Right renal pelvis (tissue), 4 donors: ENCODE measurements at places on chromosomes 7 and 10.

DNA sequence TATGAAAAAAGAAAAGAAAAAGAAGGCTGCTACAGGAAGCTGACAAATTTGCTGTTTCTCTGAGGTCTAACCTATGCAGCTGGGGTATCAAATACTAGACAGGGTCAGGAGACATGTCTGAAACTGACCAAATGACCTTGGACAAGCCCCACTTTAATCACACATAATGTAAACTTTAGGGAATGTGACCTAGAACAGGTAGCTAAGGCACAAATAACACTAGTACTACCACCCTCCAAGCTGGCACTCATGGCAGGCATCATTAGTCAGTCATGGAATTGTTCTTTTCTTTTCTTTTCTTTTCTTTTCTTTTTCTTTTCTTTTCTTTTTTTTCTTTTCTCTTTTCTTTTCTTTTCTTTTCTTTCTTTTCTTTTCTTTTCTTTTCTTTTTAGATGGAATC is 250.4 kb downstream of the KCNMA1 start:
- no peak for DNase-seq

GRCh38 chr10:124221356-124222317 is 128.2 kb upstream of the CHST15 start:
- no peak for DNase-seq

GRCh38 chr10:14836208-14836607 is 1.6 kb downstream of the CDNF start:
- no peak for DNase-seq

DNA sequence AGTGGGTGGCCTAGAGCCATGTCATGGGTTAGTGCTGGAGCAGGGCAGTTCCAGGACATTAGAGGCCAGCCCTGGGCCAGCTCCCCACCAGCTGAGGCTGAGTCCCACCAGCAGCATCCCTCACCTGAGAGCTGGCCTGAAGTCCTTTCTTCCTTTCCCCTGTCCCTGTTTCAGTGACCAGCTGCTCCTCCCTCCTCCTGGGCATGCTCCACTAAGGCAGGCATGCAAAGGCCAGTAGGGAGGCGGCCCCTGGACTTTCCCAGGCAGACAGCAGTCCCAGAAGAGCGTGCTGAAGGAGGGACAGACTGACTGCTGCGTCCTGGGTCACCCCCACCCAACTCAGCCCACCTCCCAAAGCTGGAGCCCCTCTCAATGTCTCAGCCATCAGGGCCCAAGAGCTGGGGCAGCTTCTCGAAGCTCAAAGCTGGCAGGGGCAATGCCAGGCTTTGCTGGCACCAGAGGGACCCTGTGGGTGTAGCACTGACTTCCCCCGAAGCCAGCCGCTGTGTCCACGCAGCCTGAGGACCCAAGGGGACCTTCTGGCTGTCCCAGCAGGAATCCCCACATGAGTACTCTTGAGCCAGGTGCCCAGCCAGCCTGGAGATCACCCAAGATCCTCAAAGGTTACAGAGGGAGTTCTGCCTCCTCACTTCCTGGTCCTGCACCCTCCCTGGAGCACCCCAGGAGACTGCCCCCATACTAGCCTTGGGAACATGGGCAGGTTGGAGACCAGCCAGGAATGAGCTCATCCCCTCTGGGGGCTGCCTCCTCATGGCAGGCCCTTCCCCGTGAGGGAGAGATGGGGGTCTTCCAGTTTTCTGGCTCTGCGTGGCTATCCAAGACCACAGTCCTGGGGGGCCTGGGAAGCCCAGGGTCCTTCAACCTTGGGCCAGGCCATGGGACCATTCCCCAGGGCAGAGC is 35.2 kb upstream of the RET start:
- no peak for DNase-seq

- no peak for DNase-seq
Measured at GRCh38 chr7:16644636-16645592, 640 bp downstream of the ANKMY2 start.

- no peak for DNase-seq
Measured at GRCh38 chr7:15625466-15625865, 61.0 kb downstream of the MEOX2 start.

GRCh38 chr10:8114741-8115617 is 60.5 kb downstream of the GATA3 start:
- DNase-seq, result no peak

DNA sequence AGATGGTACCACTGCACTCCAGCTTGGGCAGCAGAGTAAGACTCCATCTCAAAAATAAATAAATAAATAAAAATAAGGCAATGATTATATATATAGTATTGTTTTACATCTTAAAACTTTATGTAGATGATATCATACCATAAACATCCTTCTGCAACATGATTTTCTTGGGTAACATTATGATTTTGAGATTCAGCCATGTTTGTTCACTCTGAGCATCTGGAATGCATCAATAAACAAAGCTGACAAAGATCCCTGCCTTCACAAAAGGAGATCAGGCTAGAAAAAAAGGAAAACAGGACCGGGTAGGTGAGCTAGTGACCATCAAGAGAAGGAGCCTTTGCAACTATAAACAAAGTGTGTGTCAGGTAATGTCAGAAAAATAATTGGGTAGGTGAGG is 31.9 kb upstream of the KAT6B start:
- DNase-seq, result no peak

DNA sequence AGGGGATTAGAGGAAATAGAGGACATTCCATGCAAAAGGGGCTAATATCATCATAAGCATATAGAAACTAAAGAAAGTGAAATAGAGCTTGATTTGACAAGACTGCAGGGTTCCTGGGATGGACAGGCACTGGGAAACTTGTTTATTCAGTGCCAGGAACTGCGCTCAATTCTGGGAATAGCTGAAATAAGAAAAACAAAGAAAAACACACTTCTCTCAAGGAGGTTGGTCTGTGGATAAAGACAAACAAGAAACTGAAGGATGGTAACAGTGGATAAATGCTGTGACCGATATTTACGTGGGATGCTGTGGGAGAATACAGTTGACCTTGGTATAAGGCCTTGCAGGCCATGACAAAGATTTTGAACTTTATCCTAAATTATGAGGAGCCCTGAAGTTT is 40.9 kb upstream of the ANLN start:
- no peak for DNase-seq

GRCh38 chr7:42935861-42936260 is 3.7 kb downstream of the MRPL32 start:
- no peak for DNase-seq

DNA sequence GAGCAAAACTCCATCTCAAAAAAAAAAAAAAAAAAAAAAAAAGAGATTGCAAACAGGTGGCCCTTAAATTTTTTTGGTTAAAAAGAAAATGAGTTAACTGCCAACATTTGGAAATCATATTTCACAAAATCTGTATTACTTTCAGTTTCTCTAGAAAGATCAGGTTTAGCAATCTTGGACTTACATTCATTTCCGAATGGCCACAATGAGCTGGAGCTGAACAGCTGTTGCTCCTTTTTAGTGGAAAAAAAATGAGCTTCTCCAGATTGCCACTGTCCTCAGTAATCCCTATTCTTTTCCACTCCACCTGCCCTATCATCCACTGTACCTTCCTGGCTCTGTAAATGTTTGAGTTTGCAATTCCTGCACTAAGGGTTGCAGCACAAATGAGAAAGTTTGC is 43.6 kb downstream of the RAB11FIP2 start:
- DNase-seq, result no peak

DNA sequence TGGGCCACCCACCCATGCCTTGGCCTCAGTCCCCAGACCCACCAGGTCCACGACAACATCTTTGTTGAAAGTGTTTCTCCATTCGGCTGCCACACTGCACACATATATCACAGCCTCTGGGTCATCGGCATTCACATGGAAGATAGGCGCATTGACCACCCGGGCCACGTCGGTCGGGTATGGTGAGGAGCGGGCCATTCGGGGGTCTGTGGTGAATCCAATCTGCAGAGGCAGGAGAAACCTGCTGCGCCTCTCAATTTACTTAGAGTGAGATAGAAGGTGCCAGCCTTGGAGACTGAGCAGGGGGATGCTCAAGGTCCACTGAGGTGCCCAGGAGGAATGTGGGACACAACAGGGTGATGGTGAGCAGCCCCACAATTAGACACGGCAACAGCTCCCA is 16.4 kb downstream of the OGDHL start:
- no peak for DNase-seq

- no peak for DNase-seq
Measured at GRCh38 chr7:116511552-116512519, 12.3 kb downstream of the CAV2 start.

DNA sequence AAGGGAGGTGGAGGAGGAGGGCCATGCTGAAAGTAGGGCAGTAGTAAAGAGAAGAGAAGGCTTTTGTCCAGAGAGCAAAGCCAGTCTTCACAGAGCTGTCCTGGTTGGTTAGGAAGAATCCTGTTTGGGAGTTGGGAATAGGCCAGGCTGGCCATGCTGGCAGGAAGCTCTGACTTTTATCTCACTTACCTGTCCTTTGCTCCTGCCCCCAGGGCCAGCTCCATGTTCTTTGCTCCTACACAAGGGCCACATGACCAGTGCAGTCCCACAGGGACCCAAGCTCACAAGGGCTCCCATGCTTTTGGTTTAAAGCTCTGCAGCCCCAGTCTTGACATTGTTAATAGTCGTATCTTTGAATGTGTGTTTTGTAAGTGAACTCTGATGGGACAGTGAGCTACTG is 161.6 kb upstream of the KMT2E start:
- DNase-seq, result no peak

DNA sequence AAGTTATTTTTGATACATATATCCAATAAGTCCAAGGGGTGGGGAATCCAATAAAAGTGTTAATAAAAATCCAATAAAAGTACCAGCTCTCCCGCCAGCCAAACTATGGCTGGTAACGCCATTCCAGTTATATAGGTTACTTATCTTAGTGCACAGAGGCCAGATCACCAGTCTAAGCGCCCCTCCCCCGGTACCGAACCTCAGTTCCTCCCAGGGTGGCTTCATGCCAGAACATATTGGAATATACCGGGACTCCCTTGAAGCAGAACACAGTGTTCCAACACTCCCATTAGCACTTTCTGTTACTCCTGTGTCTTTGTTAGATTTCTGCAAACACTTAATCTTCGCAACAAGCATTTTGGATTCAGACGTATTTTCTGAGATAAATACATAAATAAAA is 7.5 kb downstream of the FBH1 start:
- DNase-seq, result no peak

GRCh38 chr10:9239298-9239697 is 1184.8 kb downstream of the GATA3 start:
- no peak for DNase-seq

DNA sequence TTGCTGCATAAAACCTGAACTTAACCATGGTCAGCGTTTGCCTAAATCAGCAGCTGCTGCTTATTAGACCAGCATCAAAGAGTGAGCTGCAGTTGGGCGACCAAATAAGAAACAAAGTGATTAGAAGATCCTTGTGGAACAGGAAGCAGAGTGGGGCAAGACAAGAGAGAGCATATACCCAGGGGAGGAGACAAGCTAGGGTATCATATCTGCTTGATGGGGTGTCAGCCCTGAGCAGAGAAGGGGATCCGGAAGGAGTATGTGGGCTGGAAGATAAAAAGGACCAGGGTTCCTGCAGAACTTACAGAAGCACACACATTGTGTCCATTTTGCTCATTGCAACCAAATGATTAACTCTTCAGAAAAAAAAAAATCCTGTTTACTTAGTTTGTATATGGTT is 213.6 kb downstream of the CELF2 start:
- DNase-seq, result no peak

- DNase-seq, result no peak
Measured at GRCh38 chr10:66843396-66843795, 82.4 kb upstream of the LRRTM3 start.

DNA sequence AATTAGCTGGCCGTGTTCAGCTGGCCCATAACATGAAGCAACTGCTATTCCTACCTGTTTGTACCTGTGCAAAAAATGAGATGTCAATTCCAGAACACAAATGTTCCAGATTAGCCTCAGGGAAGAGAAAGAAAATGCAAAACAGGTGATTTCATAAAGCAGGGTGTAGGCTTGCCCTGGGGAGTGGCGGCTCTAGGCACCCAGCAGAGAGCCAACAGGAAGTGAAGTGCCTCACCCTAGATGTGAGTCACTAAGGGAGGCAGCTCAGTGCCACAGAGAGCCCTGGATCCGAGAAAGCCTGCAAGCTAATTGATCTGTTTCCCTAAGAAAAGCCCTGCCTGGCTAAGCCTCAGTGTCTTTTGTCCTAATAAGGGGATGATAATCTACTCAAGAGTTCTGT is 240.0 kb downstream of the ARHGAP21 start:
- DNase-seq, result no peak

DNA sequence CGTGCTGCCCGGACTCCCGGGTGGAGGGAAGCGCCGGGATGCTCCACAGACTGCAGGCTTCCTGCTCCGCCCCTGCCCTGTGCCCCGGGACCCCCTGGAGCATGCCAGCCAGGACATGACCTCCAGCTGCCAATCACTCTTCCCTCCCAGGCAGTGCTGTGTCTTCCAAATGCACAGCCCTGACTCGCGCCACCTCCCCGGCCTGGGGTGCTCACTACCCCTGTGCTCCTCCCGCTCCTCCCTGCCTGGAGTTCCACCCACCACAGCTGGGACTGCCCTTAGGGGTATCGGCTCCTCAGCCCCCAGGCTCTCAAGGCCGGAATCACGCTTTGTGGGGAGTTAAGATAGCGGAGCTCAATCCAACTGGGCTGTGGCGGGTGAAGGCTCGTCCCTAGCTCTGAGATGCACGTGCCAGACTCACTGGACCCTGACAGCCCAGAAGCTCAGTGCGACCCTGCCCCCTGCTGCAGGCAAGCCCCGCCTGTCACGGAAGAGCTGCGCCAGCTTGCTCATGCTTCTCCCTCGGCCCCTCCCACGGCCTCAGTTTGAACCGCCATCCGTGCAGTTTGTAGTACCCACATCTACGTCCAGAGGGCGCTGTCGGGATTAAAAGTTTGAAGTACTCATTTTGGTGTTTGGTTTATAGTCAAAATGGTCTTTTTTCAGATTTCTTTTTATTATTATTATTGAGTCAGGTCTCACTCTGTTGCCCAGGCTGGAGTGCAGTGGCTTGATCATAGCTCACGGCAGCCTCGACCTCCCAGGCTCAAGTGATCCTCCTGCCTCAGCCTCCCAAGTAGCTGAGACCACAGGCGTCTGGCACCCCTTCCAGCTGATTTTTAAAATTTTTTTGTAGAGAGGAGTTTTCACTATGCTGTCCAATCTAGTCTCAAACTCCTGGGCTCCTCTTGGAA is 142.5 kb upstream of the TCERG1L start:
- DNase-seq, result peak; percentile 92

GRCh38 chr10:63735305-63735704 is 214.1 kb downstream of the REEP3 start:
- DNase-seq, result no peak

GRCh38 chr7:16934722-16935340 is 53.0 kb upstream of the AGR3 start:
- DNase-seq, result no peak

DNA sequence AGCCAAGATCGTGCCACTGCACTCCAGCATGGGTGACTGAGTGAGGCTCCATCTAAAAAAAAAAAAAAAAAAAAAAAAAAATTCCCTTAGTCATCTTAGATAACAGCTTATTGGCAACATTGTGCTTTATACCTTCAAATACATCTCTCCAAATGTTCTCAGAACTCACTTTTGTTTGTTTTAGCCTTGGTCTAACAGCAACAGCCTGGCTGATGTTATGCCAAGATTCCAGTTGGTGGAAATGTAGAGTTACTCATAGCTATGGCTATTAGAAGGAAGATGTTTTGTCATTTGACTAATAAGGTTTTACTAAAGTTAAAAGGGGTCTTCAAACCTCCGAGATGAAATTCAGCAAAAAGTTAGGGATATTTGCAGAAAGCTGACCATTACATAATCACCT is 481.4 kb downstream of the NEBL start:
- no peak for DNase-seq
